Right forelimb (tissue), 1 donor: ENCODE measurements at places on chromosomes 13 and 19.

GRCh38 chr19:18437491-18438330 lies at the start of gene ISYNA1:
TSS of gene ISYNA1 (minus strand) at chr19:18438133. CDS start at chr19:18437979, 154 bp downstream.
- peak; percentile 80 for DNase-seq

DNA sequence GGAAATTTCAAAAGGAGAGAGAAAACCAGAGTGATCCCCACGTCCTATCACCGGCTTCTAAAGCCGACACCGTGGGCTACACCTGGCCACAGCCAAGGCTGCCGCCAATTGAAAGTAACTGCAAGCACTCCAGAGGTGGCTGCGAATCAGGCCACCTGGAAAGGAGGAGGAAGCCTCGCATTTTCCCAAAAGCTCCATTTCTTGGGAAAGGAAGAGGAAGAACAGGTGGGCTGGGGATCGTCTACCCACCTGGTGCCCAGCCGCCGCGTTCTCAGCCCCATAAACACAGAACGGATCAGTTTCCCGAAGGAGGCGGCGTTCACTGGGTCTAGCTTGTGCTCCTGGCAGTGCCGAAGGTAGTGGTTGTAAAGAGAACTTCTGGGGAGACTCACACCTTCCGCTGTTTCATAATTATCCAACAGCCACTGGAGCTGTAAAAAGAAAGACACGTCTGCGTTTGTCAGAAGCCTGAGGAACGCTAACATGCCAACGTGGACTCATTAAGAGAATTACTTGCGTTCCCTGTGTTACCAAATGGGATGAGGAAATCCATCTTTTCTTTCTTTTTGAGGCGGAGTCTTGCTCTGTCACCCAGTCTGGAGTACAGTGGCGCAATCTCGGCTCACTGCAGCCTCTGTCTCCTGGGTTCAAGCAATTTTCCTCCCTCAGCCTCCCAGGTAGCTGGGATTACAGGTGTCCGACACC lies 38.1 kb upstream of the RANBP3 start:
- DNase-seq, result peak; percentile 4

- no peak for DNase-seq
Observed at GRCh38 chr13:64697226-64697625, 2532.9 kb downstream of the PCDH9 start.

DNA sequence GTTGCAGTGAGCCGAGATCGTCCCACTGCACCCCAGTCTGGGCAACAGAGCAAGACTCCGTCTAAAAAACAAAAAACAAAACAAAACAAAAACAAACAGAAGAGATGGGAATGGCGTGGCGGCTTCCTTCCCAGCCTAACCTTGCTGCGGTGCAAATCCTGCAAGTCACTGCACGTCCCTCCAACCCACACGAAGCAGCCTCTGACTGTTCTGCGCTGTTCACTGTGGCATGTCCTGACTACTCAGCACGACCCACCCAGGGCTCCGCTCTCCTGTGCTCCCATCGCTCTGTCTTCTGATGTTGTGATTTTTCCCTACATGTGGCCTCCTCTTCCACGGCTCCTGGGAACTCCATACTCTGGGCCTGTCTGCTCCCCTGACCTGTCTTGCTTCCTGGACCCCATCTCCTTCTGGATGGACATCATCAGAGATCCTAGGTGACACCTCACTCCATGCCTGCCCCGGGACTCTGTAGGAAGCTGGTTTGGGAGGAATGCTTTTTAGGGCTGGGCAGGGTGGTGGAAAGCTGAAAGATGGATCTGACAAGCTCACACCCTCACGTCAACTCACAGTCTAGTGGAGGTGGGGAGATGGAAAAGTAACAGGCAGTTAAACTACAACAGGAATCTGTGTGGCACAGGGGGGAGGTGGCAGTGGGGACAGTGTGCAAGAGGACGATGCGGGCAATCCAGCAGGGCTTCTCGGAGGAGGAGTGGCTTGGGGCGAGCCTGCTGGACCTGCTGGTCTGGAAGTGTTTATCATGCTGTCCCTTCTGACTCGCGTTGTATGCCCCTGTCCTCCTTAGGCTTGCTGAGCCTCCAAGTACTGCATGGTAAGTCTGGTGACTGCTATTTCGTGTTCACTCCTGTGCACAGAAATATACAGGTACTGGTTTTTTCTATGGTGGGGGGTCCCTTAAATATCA lies 18.8 kb downstream of the ZSCAN5A start:
- no peak for DNase-seq

- DNase-seq, result no peak
Observed at GRCh38 chr19:19662871-19663255, 613 bp downstream of the ATP13A1 start.

DNA sequence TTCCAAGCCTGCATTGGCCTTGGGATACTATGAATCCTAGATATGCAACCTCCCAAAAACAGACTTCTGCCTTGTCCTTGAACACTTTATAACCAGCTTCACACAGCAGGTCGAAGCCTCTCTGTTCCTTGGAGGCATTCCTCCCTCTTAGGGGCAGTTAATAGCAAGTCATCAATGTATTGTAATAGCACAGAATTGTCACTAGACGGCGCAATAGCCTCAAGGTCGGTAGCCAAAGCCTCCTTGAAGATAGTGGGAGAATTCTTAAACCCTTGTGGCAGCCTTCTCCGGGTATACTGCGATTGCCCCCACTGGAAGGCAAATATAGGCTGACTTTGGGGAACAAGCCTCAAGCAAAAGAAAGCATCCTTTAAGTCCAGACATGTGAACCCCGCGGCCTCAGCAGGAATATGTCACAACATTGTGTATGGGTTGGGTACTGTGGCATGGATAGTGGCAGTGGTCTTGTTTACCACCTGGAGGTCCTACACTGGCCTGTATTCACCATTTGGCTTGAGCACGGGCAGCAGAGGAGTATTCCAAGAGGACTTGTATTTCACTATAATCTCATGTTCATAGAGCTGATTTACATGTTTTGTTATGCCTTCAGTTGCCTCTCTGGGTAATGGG lies 61.1 kb downstream of the ZNF431 start:
- peak; percentile 46 for DNase-seq

DNA sequence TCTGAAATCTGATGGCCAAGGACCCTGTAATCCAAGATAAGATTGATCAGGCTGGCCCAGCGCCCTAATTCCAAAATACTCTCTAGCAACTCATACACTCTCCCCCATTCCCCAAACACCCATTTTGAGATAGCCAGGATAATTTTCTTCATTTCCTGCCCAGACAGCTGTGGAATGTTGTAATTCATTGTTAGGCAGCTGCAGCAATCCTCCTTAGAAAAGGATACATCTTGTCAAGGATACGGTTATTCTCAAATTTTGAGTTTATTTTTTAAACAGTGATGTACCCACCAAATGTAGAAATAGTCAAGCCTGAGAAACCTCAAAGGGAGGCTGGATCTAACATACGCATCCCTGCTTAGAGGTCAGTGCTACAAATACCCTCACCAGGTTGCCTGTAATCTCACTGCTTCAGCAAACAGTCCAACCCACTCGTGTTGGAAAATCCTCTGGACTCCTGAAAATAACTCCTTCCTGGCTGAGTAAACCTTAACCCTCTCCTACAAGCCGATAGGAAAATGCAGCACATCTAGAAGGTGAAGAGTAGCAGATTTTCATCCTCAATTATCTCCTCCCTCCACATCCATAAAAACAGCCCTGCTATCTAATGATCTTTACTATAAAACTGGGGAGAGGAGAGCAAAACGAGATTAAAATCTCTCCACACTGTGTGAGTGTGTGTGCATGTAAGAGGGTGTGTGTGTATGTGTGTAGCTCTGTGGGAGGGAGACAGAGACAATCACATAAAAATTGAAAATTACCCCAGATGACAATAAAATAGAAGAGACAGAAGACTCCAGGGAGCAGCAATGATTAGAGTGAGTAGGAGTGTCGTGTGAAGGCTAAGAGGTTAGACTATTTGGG lies 683.1 kb downstream of the DIAPH3 start:
- no peak for DNase-seq

DNA sequence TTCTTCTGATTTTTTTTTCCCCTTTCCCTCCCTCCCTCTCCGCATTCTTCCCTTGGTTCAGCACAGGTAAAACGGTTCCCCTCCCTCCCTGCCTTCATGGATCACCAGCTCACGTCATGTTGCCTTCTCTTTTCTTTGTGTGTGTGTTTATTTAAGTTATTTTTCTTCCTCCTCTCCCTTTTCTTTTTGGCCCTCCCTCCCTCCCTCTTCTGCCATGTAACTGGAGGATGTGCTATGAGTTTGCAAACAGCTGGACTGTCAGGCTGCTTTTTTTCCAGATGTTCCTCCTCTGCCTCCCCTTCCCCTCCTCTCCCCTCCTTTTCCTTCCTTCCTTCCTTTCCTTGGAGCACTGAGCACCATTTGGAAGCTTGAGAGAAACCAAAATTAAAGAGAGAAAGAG lies 2.0 kb downstream of the LENG9 start:
- DNase-seq, result peak; percentile 48

- no peak for DNase-seq
Observed at GRCh38 chr19:29445246-29445645, 80.5 kb upstream of the VSTM2B start.

GRCh38 chr13:110419381-110419791 lies 112.3 kb downstream of the COL4A2 start:
- no peak for DNase-seq

DNA sequence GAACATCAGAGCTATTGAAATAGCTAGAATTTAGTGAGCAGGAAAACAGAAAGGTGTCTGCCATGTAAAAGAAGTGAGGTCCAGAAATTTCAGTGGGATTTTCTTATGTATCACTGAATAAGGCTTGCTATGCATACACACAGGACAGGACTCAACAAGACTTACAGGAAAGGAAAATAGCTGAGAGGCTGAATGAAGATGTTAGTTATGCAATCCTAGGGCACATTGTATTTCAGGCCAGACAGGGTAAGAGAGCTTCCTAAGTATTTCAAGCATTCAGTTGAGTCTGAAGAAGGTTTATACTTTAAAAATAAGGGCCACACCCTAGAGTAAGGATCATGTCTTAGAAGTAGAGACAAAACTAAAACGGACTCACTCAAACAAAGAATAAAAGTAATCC lies 419.9 kb upstream of the PRR20A start:
- no peak for DNase-seq
